Fibroblast of skin of abdomen (primary cell): ENCODE measurements at places on chromosomes 2 and 18.

DNA sequence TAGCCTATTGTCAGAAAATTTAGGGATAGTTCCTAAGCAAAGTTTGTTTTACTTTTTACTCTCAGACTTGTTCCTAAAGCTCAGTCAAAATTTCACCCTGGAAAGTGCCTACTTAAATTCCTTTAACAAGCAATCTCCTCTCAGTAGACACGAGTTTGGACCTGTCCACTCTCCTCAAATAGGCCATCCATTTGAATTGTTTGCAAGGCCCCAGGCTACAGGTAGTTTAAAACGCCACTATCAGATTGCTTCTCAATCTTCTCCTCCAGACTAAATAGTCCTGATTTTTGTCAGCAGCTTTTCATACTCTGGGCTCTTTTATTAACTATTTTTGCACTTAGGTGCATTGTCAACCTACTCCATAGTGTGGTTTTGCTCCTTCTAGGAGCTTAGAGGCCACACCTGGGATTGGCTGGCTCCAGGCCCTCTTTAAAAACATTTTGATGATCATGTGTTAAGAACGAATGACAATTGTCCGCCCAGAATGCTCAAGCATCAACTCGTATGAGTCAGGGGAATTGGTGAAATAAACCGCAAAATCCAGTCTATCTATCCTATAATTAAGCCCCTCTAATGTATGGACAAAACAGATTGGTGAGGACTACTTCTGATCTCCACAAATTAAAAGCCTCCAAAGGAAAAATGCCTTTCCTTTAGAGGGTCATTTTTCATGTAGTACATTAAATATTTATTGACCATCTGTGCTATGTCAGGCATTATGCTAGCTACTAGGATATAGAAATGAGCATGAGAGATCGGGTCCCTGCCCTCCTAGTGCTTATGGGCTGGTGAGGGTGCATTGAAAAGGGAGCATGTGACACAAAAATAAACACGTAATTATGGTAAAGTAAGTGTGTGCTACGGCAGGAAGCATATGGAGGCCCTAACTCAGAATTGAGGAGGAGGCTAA, 333.8 kb upstream of the TNP1 start:
- no peak for DNase-seq

DNA sequence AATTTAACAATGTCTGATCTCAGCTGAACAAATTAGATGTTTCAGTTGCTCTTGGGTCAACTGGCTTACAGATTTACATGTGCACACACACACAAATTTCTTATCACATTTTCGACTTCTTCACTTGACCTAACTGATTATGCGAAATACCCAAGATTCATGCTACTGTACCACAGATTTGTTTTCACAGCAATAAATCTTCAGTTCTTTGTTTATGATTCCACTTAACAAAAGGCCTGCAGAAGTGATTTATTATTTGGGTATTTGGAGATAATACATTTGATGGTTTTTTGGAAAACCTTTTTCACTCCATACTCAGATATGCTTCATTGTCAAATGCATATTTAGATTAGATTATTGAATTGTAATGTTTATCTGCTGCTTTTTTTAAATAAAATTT, 129.0 kb downstream of the GALNT1 start:
- no peak for DNase-seq

DNA sequence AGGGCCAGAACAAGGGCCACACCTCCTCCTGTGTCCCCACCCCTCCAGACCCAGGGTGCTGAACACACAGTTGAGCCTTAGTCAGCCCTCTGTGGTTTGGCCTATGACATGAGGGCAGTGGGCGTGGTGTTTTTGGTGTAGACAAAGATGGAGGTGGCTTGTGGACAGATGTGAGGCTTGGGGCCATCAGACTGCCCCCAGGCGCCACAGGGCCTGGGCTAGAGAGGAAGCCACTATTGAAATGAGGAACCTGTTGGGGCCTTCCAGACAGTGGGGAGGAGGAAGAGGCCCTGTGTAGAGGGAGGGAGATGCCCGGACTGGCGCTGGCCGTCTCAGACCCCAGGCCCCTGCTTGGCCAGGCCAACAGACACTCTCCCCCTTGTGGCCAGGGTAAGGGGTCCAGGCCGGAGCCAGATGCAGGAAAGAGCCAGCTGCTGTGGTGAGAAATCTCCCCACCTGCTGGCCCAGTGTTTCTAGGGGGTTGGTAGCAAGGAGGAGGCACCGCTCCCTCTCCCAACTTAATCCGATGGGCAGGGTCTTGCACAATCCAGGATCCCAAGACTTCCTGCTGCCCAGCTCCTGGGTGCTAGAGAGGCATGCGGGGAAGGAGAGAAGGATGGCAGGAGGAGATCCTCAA, 53.8 kb downstream of the SMAD7 start:
- DNase-seq = no peak

DNA sequence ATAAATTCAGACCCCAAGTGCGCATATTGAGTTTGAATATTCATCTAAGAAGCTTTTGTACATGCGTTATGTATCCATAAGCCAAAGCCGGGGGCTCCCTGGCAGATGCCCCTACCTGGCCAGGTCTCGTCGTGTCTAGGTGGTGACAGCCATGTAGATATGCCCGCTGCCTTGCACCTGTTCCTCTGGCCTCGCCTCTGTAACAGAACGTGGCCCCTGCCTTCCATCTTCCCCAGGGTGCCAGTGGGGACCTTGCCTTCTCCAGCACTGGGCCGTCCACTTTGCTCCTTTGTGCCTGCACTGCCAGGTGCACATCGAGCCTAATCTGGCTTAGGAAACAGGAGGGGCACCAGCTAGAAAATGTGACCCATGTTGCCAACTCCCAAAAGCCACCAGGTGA, 198.2 kb downstream of the AGAP1 start:
- no peak for DNase-seq

- no peak for DNase-seq
Observed at GRCh38 chr2:172612051-172612450, 56.2 kb downstream of the PDK1 start.

DNA sequence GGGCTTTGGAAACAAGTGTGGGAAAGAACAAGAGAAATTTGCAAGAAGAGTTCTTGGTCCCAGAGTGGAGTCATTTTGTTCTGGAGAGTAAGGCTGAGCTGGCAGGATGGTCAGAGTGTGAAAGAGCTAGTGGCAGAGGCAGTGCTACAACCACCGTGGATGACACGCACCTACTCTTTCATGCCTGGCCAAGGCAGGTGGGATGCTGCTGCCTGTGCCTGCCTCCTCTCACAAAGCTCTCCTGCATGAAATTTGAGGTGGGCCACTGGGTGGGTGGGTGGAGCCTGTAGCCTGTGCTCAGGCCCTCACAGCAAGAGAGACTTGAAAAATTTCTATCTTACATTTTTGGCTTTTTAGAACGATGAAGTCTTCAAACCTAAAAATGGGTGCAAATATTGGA, 9.4 kb upstream of the INO80C start:
- no peak for DNase-seq

DNA sequence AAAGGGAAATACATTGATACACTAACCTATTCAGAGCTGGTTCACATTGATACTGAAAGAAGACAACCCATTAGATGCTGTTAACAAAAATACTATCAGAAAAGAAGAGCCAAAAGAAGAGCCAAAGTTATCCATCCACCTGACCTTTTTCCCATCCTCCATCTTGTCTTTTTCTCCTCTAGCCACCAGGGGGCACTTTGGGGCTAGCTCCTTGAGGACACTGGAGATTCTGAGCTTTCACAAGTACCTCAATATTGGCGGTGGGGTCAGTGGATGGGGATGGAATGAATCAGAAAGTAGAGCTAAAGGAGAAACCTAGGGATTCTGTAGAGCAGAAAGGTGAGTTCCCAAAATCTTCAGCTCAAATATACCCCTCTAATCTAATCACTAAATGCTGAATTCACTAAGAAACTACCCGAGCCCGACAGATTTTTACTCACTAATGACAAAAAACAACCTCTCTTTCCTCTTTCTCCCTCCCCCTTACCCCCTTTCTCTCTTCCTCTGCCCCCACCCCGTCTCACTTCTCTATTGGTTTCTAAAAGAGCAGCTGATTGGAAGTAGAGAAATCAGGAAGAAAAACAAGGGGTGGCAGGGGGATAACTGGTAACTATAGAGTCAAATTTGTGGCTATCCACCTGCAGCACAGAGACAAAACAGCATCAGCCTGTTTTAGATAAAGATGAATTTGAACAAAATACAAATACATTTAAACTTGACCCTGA, 203.3 kb downstream of the TCF4 start:
- DNase-seq = peak; percentile 45

- DNase-seq = no peak
Observed at GRCh38 chr2:184053326-184053725, 545.0 kb upstream of the ZNF804A start.

DNA sequence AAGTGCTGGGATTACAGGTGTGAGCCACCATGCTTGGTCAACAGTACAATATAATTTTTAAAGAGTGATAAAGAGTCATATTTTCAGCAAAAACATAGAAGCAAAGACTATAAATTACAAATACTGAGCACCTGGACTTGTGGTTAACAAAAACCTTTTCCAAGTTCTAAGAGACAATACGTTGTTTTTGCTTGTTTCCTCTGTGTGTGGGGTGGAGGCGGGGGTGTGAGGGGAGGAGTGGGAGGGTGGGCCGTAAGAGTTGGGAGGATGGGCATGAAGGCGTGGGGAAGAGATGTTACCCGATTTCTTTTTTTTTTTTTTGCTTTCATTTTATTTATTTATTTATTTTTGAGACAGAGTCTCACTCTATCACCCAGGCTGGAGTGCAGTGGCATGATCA, 78.0 kb upstream of the WIPF1 start:
- DNase-seq = no peak

GRCh38 chr2:105183555-105184323, 57.8 kb upstream of the GPR45 start:
- DNase-seq = no peak

- no peak for DNase-seq
Observed at GRCh38 chr2:108967757-108968156, 21.3 kb downstream of the EDAR start.

GRCh38 chr18:39945076-39945475, 2010.0 kb upstream of the PIK3C3 start:
- no peak for DNase-seq

DNA sequence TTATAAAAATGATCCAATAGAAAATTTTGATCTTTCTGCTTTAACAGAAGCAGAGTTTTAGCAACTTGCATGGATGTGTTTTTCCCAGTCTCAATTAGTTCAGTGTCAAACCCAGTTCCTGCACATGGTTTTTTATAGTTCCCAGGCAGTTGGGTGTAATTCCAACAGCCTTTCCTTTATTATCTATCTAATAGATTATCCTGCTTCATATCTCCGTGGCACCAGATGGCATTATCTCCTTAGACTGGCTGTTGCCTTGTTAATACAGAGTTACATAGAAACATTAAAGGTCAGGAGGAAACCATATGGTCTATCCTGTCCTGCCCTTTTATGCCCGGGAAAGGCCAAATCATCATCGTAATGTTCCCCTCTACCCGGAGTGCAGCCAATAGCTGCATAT, 400.9 kb upstream of the SMIM21 start:
- DNase-seq = no peak

GRCh38 chr2:225462945-225463344, 63.4 kb downstream of the NYAP2 start:
- peak; percentile 30 for DNase-seq

GRCh38 chr2:37711308-37711731, 39.9 kb upstream of the CDC42EP3 start:
- DNase-seq = peak; percentile 99

GRCh38 chr2:159098361-159098760, 129.9 kb downstream of the TANC1 start:
- no peak for DNase-seq

DNA sequence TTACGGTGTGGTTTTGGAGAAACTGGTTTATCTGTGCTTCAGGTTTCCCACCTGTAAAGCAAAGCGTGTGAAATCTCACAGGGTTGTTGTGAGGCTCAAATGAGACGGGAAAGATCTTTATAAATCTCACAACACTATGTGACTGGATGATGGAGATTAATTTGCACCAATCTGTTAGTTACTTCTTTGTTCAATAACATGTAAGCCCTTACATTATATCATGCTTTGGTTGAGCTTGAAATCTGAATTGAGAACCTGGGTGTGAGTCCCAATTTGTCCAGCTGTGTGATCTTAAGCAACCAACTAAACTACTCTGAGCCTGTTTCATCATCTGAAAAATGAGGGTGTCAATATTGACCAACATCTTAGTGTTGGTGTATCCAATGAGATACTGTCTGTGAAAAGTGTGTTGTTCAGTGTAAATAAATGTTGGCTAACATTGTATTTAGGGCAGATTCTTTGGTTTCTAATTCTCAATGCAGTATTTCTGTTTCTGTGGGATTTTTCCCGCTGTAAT, 741 bp upstream of the GCKR start:
- no peak for DNase-seq

GRCh38 chr2:38108907-38109731, 33.2 kb upstream of the CYP1B1 start:
- no peak for DNase-seq

DNA sequence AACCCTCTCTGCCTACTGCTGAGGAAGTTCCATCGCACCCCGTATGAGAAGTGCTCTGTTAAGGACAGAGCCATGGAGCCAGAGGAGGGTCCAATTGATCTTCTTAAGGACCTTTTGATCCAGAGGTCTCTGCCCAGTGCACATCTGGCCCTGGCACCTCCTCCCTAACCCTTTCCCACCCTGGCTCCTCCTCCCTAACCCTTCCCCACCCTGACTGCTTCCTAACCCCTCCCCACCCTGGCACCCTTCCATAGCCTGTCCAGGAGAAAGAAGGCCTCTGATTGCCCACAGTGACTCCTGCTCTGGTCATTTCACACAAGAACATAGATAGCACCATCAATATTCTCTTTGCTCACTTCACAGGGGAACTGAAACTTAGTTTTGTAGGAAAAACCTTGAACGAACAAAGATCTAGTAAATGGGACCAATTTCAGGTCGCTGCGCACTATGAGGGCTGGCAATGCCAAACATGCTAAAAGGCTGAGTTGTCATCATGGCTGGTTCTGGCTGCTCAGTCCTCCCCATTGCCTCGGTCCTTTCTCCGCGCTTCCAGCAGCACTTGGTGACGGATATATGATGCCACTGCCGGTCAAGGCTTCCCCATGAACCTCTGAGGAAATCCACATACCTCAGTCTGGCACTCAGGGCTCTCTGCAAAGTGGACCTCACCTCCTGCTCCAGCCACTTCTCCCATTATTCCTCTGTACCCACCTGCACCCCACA, 49.2 kb downstream of the PKDCC start:
- no peak for DNase-seq

DNA sequence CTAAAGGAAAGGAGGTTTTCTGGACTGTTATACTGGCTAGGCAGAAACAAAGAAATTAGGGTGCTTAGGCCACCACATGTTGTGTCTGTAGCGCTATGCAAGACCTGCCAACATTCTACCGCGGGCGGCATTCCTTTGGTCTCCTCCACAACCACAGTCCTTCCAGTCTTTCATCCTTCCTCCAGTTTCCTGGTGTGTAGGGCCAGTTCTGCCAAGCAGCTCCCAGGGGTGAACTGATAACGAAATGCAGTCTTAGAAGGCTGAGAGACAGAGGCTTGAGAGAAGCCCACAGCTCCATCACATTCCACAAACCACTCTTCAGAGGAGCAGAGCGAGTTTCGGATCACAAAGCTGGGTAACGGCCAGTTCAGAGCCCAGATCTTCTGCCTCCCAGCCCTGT, 19.5 kb upstream of the CXXC1 start:
- peak; percentile 63 for DNase-seq

- no peak for DNase-seq
Observed at GRCh38 chr2:134815741-134816140, 22.7 kb upstream of the ACMSD start.
